Glomerular endothelial cell (primary cell): ENCODE measurements at places on chromosomes 2 and 18.
A peak's percentile ranks its signal among the peaks of the same experiment; 100 is the strongest.

DNA sequence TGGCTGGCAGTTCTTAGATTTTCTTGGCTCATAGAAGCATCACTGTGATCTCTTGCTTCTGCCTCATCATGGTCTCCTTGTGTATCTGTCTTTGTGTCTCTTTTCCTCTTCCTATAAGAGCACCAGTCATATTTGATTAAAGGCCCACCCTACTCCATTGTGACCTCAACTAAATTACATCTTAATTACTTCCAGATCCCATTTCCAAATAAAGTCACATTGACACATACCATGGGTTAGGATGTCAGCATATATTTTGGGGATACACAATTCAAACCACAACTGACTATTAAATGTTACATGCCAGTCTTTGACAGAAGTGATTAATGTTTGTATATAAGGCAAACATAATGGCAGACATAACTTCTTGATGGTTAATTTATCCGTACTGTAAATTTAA is 27.3 kb upstream of the TMX3 start:
- DNase-seq: no peak

DNA sequence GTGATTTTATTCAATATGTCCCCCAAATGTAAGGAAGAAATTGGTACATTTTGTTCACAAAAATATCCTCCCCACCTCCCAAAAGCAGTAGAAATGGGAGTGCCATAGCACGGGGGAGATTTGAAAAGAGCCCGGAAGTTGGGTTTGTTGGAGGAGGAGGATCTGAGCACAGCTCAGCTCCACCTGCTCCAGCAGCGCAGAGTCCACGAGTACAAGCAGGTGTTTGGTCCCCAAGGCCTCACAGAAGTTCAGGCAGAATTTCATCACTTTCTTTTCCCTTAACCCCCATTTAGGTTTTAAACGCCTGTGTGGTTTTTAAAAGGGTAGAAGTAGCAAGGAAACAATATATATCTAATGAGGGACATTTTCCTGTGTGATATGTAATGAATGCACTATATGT is 56.0 kb downstream of the TRAPPC12 start:
- no peak for DNase-seq

GRCh38 chr2:27496357-27497287 is at the start of gene GCKR:
TSS of gene GCKR (plus strand) at chr2:27496839. CDS start at chr2:27496905, 66 bp downstream.
- no peak for DNase-seq

GRCh38 chr2:33723329-33723728 is 124.2 kb upstream of the FAM98A start:
- no peak for DNase-seq

DNA sequence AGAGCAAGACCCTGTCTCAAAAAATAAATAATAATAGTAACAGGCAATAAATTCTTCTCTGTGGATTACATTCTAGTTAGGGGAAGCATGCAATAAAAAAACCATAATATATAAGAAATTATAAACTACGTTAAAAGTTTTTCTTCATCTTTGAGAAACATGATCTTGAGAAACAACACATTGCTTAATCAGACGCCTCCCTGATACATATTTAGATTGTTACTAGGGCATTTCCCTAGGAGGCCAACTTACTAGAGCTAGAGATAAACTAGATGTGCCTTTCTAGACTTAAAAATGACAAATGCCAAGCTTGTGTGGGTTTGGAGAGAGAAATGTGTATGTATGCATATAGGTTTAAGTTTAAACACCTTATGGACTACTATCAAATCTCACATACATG is 76.3 kb upstream of the GALNT5 start:
- no peak for DNase-seq

DNA sequence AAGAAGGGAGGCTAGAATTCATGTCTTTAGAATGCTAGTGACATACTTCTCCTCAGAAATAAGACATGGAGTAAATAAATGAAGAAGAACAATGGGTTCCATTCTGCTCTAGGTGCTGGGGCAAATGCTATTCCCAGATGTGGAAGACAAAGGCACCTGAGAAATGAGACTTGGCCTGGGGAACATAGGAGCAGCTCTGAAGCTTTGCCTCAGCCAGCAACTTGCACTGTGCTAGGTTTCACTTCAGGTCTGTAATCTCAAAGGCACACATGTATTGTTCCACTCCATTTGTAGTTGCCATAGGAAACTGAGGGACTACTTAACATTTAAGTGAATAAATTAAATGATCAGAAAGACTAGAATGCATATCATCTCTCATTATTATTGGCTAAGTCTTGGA is 538.9 kb upstream of the REG3G start:
- no peak for DNase-seq

DNA sequence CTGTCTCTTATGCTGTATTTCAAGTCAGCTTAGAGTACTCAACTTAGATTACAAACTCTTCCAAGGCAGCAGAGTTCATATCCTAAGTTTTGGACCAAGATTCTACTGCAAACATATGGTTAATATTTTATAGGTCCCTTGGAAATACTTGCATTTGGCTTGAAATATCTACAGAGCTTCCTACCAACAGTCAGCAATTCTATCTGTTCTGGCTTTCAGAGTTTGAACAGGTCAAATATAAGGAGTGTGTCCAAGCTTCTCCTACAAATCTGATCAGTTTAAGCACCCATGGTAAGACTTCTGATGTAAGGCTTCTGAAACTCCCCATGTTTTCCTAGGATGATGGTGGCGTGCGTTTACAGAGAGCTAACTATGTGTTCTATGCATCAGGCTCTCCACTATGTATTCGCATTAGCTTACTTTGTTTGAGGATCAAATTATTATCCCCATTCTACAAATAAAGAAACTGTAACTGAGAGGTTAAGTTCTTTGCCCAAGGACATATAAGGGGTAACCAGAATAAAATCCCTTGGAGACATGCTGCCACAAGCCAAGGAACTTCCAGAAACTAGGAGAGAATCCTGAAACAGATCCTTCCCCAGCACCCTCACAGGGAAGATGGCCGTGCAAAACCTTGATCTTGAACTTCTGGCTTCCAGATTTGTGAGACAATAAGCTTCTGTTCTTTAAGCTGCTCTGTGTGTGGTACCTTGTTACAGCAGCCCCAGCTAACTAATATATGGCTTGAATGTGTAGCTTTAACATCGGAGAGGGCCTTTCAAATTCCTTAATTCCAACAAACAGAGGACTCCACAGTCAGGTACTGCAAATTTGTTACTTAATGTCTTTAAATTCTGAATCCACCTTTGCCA is 55.1 kb downstream of the ATP8B1 start:
- DNase-seq: no peak

- DNase-seq: no peak
Measured at GRCh38 chr2:44330801-44331200, 30.5 kb downstream of the PREPL start.

GRCh38 chr2:232900811-232901735 is 31.0 kb downstream of the SNORC start:
- DNase-seq: no peak

DNA sequence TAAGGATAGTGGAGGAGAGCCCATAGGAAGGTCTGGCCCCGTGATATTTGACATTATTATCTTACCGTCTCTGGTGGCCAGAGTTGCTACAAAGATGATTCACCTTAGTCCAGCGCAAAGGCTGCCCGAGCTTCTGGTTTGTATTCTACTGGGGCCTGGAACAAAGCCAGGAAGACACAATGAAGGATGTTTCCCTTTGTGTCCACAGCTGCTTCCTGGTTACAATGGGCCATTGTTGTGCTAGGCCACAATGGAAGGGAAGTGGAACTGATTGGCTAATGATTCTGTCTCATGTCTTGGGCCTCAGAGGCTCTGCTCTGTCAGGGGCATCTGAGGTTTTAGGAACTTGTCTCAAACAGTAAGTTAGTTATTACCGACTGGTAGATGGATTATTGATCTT is 132.2 kb downstream of the TDRD15 start:
- peak; percentile 20 for DNase-seq

- DNase-seq: no peak
Measured at GRCh38 chr18:35851286-35851970, 121.1 kb upstream of the RMP24 start.

GRCh38 chr2:240787521-240788472 is 32.2 kb downstream of the KIF1A start:
- no peak for DNase-seq

- no peak for DNase-seq
Measured at GRCh38 chr2:23596316-23596885, 211.4 kb downstream of the KLHL29 start.

GRCh38 chr2:193482557-193482956 is 1287.8 kb upstream of the TMEFF2 start:
- DNase-seq: no peak

GRCh38 chr18:70082430-70082829 is 123.1 kb downstream of the RTTN start:
- DNase-seq: no peak

DNA sequence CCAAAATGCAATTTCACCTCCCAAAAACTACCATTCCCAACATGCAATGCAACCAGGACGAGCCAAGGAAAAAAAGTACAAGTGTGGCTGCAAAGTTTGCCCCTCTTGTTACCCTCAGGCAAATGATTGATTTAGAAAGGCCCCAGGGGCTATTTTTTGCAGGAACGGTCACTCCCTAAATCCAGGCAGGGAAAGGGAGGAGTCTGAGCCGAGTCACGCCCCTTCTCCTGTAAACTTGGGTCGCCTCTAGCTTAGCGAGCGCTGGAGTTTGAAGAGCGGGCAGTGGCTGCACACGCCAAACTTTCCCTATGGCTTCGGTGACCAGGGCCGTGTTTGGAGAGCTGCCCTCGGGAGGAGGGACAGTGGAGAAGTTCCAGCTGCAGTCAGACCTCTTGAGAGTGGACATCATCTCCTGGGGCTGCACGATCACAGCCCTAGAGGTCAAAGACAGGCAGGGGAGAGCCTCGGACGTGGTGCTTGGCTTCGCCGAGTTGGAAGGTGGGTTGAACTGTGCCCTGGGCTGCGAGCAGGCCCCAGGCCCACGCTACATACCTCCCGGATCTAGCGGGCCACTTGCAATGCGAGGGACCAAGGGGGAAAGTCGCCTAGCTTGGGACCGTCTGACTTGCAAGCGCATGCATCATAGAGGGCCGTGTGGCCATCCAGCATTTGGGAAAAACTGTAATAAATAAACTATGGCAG is at the start of gene GALM:
Gene GALM, plus strand, starts transcription at position 261 of the 702 bp plus-strand sequence. Its CDS starts 48 bp downstream, at position 309.
- DNase-seq: peak; percentile 67

DNA sequence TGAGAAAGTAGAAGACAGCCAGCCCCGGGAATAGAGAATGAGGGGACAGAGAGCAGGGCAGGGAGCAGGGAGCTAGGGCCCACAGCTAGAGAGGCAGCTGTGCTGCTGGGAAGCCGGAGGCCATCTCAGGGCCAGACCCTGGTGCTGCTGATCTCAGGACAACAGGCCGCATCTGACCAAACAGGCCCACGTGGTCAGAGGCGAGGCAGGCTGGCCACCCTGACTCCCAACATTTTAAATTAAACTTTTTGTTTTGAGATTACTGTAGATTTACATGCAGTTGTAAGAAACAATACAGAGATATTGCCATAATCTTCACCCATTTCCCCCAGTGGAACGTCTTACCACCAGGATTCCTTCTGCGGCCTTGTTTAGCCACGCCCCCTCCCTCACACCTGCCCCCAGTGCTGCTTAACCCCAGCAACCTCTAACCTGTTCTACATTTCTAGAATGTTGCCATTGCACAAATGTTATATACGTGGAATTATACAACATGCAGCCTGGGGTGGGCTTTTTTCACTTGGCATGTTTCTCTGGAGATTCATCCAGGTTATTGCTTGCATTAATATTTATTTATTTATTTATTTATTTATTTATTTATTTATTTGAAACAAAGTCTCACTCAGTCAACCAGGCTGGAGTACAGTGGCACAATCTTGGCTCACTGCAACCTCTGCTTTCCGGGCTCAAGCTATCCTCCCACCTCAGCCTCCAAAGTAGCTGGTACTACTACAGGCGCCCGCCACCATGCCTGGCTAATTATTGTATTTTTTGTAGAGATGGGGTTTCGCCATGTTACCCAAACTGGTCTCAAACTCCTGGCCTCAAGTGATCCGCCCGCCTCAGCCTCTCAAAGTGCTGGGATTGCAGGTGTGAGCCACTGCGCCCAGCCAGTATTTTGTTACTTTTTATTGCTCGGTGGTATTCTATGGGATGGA is 48.6 kb upstream of the GPR17 start:
- no peak for DNase-seq

- DNase-seq: no peak
Measured at GRCh38 chr2:27177441-27178351, 28.9 kb downstream of the TCF23 start.

DNA sequence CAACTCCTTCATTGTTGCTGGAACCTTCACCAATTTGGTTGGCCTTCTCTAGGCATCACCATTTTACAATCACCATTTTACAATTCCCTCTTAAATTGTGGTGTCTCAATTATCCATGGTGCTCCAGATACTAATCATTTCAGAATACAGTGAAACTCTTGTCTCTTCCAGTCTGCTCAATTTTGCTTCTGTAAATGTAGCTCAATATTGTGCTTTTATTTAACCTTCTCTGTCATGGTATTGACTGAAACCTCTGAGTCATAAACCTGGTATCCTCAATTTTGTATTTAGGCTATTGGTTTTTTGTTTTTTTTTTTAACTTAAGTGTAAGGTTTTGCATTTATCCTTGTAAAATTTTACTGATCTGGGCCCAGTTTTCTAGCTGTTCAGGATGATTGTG is 16.1 kb downstream of the STRADB start:
- no peak for DNase-seq

- no peak for DNase-seq
Measured at GRCh38 chr18:45106331-45106774, 425.7 kb downstream of the SETBP1 start.

GRCh38 chr2:132680544-132680943 is 10.5 kb upstream of the LYPD1 start:
- DNase-seq: no peak

GRCh38 chr2:179726461-179727180 is 134.8 kb downstream of the ZNF385B start:
- no peak for DNase-seq

GRCh38 chr2:175595139-175595538 is 406.9 kb downstream of the LNPK start:
- DNase-seq: no peak

GRCh38 chr2:70850925-70851324 is 15.3 kb upstream of the CD207 start:
- no peak for DNase-seq

GRCh38 chr2:240343548-240343947 is 91.9 kb upstream of the GPC1 start:
- no peak for DNase-seq

GRCh38 chr2:25276569-25277465 is 64.9 kb downstream of the DNMT3A start:
- DNase-seq: no peak

DNA sequence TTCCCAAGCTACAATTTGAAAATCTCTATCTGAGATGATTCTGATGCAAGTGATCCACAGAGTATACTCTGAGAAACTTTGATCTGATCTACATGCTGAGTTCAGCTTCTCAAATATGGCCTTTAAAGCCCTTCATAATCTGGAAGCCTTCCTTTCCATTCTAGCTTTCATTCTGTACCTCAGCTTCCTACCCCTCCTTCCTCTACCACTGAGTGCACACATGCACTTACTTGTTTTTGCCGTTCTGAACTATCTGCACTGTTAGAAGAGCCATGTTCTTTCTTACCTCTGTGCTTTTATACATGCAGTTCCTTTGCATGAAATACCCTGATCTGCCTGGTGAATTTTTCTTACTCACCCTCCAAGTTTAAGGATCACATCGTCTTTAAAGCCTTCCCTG is 25.0 kb downstream of the REL start:
- no peak for DNase-seq
